Activated CD4-positive, alpha-beta T cell treated with anti-CD3 and anti-CD28 coated beads for 24 hours (primary cell): ENCODE measurements at places on chromosomes 12 and 14.

DNA sequence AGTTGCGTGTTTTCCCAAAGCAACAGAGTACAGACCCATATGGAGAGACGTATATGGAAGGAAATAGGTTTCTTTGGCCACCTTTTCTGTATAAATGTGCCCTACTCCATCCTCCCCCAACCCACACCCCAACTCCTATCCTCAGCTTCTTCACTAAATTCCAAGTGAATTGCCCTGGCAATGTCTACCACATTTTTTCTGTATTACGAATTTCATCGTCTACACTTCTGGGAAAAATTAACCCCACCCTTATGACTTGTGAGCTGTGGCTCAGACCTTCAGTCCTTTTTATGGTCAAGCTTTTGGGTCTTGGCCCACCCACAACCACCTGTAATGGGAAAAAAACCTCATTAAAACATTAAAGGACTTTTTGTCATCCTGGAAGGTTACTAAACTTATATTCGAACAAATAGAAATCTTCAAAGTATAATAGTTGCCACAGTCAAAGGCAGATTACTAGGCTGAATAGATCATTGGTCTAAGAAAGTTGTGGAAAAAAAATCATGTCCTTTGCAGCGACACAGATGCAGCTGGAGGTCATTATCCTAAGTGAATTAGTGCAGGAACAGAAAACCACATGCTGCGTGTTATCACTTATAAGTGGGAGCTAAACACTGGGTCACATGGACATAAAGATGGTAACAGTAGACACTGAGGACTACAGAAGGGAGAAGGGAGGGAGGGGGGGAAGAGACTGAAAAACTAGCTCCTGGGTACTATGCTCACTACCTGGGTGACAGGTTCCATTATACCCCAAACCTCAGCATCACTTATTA, 15.7 kb upstream of the NFKBIA start:
- no peak for DNase-seq

DNA sequence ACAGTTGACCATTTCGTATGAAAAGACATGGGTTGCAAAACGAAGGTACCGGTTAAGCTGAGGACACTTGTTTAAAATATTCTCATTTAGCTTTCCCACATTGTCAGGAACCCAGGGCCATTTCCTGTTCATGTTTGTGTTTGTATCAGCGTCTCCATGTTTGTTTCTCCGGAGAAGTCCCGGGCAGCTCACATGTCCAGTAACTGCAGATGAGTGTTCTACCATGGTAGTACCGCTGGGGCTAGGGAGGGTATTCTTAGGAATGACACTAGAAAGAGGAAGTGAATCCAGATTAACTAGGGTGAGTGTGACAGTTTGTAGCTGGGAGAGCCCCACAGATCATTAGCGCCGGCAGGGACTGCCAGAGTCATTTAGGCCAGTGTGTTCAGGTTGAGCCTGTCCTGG, 50.0 kb upstream of the EVL start:
- no peak for DNase-seq

DNA sequence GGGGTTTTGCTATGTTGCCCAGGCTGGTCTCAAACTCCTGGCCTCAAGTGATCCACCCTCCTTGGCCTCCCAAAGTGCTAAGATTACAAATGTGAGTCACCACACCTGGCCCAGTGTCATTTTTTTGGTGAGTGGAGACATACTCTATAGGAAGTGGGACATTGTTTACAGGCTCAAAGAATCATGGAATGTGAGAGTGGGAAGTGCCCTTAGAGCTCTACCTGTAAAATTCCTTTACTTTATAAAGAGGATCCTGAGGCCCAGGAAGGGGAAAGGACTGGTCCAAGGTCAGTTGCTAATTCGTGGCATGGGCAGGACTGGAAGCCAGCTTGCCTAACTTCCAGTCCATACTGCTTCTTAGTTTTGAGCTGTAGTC, 8.7 kb upstream of the ADCK1 start:
- no peak for DNase-seq

GRCh38 chr14:60327447-60328331, 78.7 kb downstream of the PPM1A start:
- peak; percentile 14 for DNase-seq

DNA sequence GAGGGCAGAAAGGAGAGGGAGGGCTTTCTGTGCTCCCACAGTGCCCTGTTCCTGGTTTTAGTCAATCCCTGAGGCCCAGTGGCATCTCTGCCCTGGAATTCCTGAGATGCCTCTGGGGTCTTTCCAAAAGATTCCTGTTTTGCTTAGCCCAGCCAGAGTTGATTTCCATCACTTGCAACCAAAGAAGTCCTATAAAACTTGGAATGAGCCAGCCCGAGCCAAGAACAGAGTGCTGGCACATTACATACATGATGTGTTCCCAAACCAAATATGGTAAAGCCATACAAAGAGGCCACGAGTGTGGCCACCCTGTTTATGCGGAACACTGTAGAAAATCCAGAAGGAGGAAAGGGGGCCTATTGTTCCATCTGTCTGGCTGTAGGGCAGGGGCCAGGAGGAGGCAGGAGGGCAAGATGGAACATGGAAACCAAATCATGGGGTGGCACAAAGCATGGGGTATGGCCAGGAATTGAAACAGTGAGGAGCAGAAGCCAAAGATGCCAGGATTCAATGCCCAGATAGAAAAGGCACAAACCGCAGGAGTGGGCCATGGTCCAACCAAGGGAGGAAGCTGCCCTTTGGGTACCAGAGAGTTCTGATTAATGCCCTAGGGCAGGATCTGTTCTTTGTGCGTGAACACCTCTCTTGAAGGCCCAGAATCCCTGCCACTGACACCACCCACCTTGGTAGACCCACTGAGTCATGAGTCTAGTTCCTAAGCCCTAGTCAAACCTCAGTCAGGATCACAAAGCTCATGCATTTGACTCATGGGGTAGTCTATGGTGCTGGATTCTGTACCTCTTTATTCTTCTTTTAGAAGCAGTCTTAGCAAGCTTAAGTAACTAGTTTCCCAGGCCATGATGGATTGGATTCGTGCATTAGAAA, 75.2 kb downstream of the LRRC74A start:
- DNase-seq, result no peak

GRCh38 chr14:24237463-24237955, 4.8 kb downstream of the GMPR2 start:
- no peak for DNase-seq

DNA sequence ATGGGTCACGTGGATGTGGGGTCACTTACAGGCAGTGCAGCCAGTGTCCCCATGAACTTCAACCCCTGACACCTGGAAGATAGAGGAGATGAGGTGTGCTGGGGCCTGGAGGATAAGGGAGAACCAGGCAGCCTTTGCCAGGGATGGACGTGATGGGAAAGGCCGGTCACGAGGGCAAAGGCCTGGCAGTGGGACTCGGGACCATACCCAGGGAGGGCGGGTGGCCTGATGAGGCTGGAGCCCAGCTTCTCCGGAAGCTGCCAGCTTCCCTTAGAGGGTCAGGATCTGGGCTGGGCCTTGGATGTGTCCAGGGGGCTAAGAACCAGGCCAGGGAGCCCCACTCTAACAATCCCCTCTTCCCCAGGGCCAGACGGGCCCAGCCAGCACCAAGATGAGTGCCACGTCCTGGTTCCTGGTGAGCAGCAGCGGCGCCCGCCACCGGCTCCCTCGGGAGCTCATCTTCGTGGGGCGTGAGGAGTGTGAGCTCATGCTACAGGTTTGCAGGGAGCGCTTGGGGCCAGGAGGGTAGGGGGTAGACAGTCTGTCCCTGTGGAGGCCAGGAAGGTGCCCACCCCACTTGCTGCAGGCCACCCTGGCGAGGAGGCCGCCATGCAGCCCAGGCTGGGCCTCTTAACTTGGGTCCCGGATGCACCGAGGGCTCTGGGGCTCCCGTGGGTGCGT, 3.1 kb downstream of the CEP170B start:
- DNase-seq, result no peak

- no peak for DNase-seq
These were observed 27.9 kb downstream of the SYNE3 start for GRCh38 chr14:95488376-95489213.

- DNase-seq, result no peak
These were observed 216.7 kb downstream of the NUAK1 start for GRCh38 chr12:105921872-105922669.

DNA sequence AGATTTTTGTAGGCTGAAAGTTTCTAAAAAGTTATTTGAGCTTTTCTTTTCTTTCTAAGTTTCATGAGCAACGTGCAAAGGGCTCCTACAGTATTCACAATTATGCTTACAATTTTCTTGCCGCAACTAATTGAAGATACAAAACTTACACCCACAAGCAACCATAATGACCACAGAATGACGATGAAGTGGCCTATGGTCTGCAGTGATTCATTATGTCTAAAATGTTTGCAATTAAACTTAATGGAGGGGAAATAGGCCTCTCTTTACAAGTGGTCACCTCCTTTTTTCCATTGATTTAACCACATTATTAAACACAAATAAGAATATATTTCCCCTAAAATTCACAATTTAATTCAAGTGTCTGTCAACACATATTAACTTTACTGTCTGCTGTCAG, 732.6 kb upstream of the FLRT2 start:
- DNase-seq, result no peak

GRCh38 chr14:24071836-24072430, 571 bp downstream of the CPNE6 start:
- no peak for DNase-seq

GRCh38 chr12:103820881-103821489, 20.0 kb downstream of the NT5DC3 start:
- DNase-seq, result no peak
